ENCODE measurements at places on chromosomes 5 and 9.

DNA sequence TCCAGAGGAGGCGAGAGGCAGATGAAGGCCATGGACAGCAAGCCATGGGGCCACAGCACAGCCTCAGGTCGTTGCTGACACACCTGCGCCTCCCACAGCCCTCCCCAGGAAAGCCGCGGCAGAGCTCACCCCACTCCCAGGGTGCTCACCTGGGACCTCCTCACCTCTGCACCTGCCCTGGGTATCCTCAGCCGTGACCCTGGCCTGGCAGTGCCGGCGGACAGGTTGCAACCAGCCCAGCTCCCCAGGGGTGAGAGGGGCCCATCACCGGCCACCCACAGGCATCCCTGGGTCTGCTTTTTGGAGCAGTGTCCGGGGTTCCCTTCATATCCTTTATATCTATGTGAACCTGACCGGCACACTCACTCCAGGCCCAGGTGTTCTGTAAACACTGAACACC, 30.4 kb upstream of the FCN1 start:
- no peak for DNase-seq

DNA sequence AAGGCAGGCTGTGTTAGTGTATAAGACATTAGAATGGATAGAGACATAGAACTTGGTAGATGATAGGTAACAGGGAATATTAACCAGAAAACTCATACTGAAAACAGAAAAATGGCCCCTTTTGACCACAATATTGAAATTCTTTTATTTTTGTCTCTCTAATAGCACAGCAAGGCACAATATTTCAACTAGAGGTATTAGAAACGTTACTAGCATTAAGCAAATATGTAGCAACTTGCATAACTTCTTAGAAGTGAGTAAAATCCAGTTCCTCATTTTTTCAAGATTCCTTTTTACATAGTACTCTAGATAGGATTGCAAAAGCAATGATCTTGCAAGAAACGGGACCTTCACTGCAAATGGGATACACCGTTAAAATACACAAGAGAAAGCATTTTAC, 102.7 kb upstream of the VCAN start:
- DNase-seq, result no peak

DNA sequence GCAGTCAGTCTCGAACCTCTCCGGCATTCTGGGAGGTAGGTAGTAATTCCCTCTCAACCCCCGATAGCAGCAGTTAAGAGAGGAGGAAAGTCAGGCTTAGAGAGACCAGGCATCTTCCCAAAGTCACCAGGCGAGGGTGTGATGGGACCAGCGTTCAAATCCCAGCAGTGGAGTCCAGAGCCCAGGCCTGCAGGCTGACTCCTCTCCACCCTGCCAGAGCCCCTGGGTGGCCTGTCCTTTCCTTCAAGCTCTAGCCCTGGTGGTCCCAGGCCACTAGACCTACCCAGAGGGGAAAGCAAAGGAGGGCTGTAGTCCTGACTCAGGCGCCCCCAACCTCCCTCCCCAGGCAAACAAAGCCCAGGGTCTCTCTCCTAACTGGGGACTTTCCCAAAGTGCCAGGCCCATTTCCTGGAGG, 4.2 kb upstream of the NR5A1 start:
- DNase-seq, result no peak

DNA sequence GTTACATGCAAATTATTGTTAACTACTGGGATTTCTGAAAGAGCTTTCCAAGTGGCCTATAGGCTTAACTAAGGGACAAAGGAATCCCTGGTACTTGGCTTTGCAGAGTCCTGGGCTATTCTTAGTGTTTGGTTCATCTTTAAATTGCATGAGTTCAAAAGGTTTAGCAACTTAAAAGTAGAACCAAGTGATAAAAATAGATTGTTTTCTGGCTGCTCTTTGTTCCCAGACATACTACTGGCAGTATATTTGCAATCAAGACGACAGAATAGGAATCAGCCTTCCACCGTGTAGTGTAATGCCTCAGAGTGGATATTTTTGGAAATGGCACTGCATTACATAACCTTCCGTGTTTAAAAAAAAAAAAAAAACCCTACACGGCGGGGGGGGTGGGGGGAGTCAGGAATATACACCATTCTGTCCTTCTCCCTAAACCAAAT, 1.0 kb downstream of the NREP start:
- no peak for DNase-seq

GRCh38 chr5:55533521-55534435, 986 bp downstream of the PLPP1 start:
- DNase-seq, result no peak

GRCh38 chr9:32968101-32969011, 33.1 kb downstream of the APTX start:
- DNase-seq, result peak; percentile 56

DNA sequence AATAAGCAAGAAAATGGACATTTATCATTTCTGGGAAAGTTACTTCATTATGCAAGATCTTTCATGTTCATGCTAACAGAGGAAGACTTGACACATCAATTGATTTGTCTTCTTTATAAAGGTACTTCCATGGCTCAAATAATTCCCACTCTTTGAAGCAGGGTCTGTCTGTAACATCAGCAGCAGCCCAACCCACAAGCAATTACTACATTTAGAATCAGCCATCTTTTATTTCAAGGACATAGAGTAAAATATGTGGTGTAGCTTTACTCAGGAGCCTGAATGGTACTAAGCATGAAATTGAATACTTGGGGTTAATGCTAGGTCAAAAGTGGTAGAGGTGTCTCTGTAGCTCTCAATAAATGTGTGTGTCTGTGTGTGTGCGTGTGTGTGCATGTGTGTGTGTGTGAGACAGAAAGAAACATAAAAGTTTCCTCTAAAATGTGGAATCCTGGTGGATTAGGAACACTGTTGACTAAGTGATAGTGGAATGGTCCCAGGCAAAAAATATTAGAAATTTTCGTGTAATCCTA, 581.1 kb downstream of the CAAP1 start:
- no peak for DNase-seq

All from activated gamma-delta T cell treated with Interleukin-2 at 50 U/mL for 16 hours (primary cell).